ENCODE measurements at places on chromosomes 7 and 10. TPM values are rescaled to one million over a fixed set of nuclear protein-coding genes. Genes with fewer than 3 reads are reported as not detected.

DNA sequence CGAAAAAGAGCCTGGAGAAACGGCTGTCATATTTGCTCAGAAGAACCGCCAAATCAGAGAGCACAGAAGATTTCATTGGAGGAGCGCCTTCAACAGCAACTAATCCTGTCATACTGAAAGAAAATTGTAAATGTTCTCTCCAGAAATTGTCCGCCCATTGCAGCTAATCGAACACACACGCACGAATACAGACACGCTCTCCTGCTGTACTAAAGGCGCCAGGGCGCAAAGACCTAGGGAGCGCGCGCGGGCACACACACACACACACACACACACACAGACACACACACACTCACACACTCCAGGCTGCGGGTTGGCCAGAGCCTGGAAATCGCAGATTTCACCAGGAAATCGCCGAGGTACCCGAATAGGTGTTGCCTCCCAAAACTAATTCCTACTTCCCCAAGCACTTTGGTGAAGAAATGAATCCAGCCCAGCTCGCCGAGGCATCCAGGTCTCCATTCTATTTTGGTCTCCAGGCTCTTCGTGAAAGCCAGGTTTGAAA is at the start of gene CHRM2:
TSS of gene CHRM2 (plus strand) at position 157 of the 505 bp plus-strand sequence. CDS start 146,214 bp downstream, outside the sequence.
- DNase-seq, result no peak

GRCh38 chr10:68402276-68402675 is 4.8 kb downstream of the RUFY2 start:
- no peak for DNase-seq

Gene IGF2BP3
- 0.37 TPM for total RNA-seq

GRCh38 chr10:132373241-132373955 is 23.6 kb upstream of the PWWP2B start:
- peak; percentile 22 for DNase-seq

Gene HHEX
- not detected for total RNA-seq

DNA sequence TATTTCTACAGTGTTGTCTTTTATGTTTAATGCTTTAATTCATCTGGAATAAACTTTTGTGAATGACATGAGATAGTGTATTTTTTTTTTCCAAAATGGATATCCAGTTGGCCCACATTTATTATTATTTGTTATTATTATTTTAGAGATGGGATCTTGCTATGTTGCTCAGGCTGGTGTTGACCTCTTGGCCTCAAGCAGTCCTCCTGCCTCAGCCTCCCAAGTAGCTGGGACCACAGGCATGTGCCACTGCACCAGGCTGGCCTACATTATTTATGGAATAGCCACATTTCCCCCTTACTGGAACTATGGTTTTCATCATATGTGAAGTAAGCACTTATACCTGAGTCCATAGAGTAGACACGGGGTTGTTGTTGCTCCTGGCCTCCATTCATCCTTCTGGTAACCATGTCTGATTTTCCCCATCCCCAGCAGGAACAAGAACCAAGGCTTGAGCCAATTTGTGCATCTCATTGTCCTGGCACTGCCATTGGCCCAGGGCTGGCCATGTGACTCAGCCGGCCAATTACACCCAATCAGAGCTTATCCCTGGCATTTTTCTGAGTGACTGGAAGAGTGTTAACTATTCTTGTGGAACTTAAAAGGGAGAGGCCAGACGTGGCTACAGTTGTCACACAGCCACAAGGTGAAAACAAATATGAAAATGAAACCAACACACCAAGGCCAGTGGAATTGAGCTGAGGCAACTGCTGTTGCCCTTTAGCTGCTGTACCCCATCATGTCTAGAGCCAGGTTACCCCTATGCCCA is 23.1 kb downstream of the PRF1 start:
- no peak for DNase-seq

- no peak for DNase-seq
Measured at GRCh38 chr10:72303424-72304128, 29.9 kb downstream of the DDIT4 start.

Gene HKDC1
- total RNA-seq, result 0.68 TPM

- no peak for DNase-seq
Measured at GRCh38 chr10:90319188-90319914, 538.5 kb downstream of the HTR7 start.

Gene ASB15
- total RNA-seq, result not detected

- no peak for DNase-seq
Measured at GRCh38 chr7:148546857-148547256, 43.7 kb upstream of the C7orf33 start.

- no peak for DNase-seq
Measured at GRCh38 chr7:75798770-75799169, 14.8 kb downstream of the CCL24 start.

Data from activated naive CD8-positive, alpha-beta T cell treated with anti-CD3 and anti-CD28 coated beads, Interleukin-2, amount 10 ng/mL, durations not matched to agents 7 days and 5 days (primary cell).